ENCODE measurements at places on chromosomes 5 and 9.

- DNase-seq: no peak
These were observed 14.8 kb downstream of the ENHO start for GRCh38 chr9:34507966-34508365.

DNA sequence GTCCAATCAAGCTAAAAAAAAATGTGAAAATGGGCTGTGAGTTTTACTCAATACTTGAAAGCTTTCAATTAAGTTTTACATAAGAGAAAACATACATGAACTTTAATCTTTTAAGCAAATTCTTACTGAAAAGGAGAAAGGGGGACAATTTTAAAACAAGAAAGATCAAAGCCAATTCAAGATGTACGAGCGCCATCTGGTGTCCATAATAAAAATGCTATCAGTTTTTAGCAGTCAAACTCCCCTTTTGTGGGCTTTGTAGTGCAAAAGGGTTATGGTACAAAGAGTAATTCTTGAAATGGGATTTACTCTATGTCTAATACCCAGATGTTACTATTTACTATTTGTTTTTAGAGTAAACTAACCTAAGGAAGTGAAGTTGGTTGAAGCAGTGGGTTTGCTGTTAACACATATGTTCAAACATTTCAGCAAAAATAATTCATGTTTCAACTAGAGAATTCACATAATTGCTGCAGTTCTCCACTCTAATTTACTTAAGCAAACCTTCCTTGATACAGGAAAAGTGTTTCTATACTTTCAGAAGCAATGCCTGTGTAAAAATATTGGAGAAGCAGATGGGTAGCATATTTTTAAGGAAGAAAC lies 228.2 kb upstream of the TYRP1 start:
- DNase-seq: no peak

DNA sequence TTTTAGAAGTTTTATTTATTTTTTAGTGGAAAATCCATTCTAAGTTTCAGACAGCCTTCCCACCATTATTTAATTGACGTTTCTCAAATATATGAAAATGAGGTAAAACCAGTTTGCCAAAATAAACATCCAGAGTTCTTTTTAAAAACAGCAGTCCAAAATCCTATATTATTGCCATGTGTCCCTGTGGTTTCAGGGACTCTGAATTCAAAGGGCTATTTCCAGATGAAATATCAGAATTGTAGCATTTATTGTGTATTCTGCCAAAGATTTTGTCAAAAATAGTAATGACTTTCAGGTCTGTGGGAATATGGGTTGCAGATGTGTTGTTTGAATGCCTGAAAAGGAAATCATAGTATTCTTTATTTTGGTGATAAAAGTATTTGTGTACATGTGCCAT lies 41.6 kb downstream of the XRCC4 start:
- no peak for DNase-seq

GRCh38 chr5:1080432-1080831 lies 31.4 kb downstream of the SLC12A7 start:
- DNase-seq: no peak

- DNase-seq: no peak
These were observed 5.1 kb upstream of the WWC1 start for GRCh38 chr5:168286386-168286785.

Measured in mesothelial cell of epicardium (in vitro differentiated cells).